ENCODE measurements at places on chromosomes 12 and 14.
A peak's percentile ranks its signal among the peaks of the same experiment; 100 is the strongest.

- peak; percentile 30 for DNase-seq
These were observed 14.2 kb downstream of the TRPV4 start for GRCh38 chr12:109818905-109819500.

- no peak for DNase-seq
These were observed 2.3 kb downstream of the PAPLN start for GRCh38 chr14:73239393-73240241.

DNA sequence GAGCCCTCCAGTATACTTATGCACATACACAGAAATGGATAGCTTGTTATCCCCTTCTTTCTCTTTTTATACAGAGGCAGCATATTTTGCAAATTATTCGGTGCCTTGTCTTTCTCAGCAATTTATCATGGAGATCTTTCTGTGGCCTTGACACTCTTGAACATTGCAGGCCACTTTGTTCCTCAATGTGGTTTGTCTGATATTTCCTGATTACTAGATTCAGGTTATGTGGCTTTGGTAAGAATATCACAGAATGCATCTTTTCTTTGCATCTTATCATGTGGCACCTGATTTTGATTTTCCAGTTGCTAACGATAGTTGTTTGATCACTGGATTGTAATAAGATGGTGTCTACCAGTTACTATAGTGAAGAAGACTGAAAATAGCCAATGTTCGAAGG, 7.1 kb upstream of the SNRPF start:
- no peak for DNase-seq

GRCh38 chr12:50196537-50196936, 29.4 kb upstream of the CERS5 start:
- no peak for DNase-seq

GRCh38 chr12:15996254-15996653, 85.1 kb downstream of the DERA start:
- DNase-seq = no peak

DNA sequence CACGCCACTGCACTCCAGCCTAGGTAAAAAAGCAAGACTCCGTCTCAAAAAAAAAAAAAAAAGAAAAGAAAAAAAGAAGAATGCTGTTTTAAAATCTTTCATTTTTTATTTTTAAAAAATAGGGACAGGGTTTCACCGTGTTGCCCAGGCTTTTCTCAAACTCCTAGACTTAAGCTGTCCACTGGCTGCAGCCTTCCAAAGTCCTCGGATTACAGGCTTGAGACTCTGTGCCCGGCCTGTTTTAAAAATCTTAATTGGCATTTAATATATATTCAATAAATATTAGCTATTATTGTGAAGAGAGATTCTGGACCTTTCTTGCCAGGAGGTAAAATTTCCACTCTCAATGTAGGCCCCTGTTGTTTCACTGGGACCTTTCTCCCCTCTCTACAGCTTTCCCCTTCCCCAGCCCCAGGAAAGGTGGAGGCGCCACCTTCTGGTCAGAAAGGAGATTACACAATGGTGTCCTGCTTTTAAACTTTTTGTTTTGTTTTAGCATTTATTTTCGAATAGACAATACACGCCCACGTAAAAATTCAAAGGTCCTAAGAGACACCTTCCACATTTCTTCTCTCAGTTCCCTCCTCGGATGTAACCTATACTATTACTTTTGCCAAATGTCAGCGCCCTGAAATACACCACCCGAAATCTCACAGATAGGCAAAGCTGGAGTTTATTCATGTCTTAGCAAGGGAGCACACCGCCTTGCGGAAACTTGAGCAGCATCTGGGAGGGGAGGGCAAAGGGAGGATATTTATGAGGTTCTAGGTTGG, 23.8 kb upstream of the PHC1 start:
- DNase-seq = peak; percentile 33

GRCh38 chr12:108517288-108518100, 2.4 kb downstream of the FICD start:
- no peak for DNase-seq

DNA sequence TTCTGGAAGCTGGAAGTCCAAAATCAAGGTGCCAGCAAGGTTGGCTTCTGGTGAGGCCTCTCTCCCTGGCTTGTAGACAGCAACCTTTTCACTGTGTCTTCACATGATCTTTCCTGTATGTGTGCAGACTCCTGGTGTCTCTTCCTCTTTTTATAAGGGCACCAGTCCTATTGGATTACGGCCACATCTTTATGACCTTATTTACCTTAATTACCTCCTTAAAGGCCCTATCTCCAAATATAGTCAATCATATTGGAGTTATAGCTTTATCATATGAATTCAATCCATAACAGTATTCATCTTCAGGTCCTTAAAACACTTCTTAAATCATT, 21.2 kb upstream of the GARIN2 start:
- no peak for DNase-seq

DNA sequence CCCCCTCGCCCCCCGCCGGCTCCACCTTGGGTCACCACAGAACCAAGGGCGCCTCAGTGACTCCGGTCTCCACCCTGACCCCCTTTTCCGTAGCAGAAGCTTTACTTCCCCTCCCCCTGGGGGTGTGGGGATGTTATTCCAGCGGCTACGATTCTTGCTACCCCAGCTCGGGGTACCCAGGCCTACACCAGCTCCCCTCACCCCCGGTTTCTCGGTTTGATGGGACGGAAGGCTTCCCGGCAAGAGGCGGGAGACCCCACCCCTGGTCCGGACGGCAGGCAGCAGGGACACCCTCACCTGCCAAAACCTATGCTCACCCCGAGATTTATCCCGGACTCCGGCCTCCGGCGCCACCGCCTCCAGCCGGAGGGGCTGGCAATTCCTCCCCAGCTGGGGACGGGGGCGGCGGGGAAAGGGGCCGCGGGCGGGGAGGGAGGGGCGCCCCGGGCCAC, 619 bp downstream of the RAB15 start:
- no peak for DNase-seq

DNA sequence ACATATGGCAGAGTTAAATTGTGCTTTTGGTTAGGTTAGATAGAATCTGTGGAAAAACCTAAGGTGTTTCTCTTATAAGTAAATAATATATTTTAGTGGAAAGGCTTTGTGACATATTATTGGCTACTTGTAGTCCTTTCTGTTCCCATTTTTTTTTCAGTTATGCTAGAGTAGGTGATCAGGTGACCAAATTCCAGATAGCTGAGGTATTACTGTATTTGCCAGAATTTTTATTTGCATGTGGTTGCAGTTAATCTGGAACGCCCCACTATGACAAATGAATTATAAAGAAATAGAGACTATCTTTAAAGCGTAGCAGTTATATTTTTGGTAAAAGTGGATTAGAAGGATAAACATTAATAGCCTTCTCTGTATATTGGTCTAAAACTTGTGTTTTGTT, 52.0 kb downstream of the ARHGAP5 start:
- DNase-seq = no peak

DNA sequence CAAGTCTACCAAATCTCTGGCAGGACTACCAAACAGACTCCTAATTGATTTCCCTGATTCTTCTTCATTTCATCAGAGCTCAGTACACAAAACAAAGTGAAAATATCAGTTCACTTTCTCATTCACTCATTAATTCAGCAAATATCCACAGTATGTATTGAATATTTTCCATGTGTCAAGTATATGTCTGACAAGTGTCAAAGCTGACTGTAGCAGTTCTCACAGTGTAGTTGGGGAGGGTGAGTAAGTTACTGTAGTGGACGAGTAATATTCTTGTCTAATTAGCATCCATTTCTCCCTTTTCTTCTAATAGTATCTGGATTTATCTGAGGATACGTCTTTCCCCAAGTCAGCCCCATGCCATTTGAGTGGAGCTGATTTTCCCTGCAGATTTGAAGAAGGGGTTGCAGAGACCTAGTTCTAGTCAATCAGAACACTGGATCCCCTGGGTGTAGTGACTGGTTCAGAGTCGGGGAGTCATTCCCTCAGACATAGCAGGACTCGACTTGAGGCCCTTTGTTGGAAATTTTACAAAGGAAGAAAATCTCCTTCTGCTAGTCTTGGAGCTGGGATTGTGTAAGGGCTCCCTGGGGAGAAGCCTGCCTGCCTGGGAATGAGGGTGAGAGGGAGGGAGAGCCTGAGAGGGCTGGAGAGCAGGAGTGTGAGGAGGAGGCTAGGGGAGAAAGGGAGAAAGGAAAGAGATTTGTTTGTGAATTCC, 51.4 kb downstream of the GRIP1 start:
- DNase-seq = no peak

DNA sequence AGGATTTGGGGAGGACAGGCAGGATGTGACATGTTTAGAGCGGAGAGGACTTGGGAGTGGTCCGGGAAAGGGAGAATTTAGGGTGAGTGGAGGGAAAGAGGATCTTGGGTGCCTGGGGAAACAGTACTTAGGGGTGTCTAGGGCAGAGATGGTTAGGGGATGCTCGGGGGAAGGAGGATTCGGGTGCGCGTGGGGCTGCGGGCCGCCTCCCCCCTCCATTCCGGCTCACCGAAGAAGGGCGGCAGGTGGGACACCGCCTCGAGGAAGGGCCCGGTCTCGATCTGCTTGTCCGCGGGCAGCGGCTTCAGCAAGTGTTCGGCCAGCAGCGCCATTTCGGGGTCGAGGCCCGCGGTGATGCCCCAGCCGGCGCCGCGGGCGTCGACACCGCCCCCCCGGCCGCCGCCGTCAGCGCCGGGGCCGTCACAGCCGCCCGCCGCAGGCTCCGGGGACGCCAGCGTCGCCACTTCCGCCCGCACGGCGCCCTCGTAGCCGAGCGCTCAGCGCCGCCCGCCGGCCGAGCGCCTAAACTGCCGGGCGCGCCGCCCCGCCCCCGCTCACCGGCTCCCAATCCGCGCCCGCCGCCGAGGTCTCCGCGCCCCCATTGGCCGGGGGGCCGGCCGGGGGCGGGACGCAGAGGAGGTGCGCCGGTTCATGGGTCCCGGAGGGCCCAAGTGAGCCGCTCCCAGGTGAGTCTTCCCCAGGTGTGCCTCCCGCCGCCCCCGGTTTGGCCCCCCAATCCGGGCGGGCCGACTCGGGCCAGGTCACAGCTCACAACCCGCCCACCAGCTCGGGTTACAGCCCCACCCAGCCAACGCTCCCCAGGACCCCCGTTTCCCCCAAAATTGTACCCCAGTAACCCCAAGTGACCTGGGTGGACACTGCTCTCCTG, at the start of gene GLTP:
TSS of gene GLTP (minus strand) at position 499 of the 889 bp plus-strand sequence. CDS start at position 332, 167 bp downstream.
- peak; percentile 77 for DNase-seq

DNA sequence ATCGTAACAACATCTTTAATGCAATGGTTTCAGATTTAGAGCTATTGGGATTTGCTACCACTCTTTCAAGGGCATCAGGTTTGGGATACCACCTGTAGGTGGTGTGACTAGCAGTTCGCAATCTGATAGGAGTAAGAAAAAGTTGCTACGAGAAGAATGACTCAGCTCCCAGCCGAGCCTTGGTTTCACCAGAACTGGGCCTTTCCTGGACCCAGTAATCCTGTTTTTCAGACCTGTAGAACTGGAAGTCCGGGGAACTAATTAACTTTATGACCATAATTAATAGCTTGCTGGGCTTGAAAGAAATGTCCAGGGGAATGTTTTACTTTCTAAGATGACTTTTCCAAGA, 770 bp downstream of the ABHD4 start:
- DNase-seq = peak; percentile 73

GRCh38 chr12:52634266-52635056, 16.1 kb upstream of the KRT73 start:
- no peak for DNase-seq

- DNase-seq = no peak
These were observed 86.8 kb upstream of the EIF5 start for GRCh38 chr14:103247169-103247606.

GRCh38 chr12:68967046-68967445, 34.1 kb upstream of the CPM start:
- no peak for DNase-seq

DNA sequence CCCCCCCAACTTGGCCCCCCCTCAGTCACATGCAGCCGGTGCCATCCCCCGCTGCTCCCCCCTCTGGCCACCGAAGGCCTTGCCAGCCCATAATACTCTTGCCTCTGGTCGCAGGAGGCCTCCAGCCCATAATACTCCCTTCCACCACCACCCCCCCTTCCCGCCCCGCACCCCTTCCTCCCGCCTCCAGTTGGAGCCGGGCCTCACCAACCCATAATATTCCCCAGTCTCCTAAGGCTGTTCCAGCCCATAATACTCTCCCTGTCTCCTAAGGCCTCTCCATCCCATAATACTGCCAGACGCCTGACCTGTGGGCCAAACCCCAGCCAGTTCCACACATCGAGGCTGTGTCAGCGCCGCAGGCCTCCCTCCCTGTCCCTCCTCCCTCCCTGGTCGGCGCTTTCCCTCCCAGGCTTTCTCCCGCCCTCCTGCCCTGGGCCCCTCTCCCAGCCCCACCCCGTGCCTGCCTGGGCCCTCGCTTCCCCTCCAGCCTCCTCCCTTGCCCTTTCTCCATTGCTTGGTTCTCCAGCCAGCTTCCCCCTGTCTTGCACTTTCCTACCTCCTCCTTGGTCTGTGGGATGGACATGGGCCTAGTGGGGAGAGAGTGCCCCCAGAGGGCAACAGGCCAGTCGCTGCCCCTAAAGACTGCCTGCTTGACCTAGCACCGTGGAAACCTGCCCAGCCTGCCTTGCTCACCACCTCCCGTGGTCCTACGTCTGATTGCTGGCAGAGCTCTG, 6.8 kb upstream of the CHD4 start:
- peak; percentile 100 for DNase-seq

All from SW480 (cell line).